DMS79 (cell line): ENCODE measurements at places on chromosomes 2 and 18.

DNA sequence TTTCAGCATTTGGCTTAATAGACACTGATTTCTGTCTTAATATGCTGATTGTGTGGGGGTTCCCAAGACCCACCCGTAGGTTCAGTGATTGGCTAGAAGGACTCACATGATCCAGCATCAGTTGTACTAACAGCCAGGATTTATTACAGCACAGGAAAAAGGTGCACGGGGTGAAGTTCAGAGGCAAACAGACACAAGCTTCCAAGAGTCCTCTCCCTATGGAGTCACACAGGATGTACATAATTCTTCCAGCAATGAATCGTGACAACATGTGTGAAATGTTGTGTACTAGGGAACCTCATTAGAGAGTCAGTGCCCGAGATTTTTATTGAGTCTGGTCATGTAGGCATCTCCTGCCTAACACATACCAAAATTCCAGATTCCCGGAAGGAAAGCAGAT is 52.8 kb downstream of the GALNT1 start:
- no peak for DNase-seq

- DNase-seq = no peak
These were observed 98.1 kb downstream of the SP3 start for GRCh38 chr2:173866874-173867618.

- DNase-seq = no peak
These were observed 161.3 kb downstream of the CDH2 start for GRCh38 chr18:28015671-28016070.

DNA sequence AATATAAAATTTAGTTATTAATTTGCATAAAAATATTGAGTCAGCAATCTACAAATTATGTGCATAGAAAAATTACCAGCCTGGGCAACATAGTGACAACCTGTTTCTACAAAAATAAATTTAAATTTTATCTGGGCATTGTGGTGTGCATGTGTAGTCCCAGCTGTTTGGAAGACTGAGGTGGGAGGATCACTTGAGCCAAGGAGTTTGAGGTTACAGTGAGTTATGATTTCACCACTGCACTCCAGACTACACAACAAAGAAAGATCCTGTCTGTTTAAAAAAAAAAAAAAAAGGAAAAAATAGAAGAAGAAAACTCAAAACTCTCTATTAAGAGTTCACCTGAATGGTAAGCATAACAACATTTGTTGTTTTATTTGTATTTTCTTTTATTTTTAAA is 1048.4 kb upstream of the CDH2 start:
- no peak for DNase-seq

DNA sequence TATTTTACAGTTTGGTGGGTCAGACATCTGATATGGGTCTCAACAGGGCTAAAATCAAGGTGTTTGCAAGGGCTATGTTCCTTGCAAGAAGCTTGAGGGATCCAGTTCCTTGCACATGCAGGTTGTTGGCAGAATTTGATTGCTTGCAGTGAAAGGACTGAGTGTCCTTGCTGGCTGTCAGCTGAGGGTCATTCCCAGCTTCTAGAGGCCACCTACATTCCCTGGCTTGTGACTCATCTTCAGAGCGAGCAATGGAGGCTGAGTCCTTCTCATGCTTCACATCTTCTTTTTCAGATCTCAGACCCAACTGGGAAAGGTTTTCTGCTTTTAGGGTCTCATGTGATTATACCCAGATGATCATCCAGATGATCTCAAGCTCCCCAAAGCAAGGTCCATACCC is 12.4 kb downstream of the MEX3C start:
- no peak for DNase-seq

GRCh38 chr18:37764541-37765288 is 199.1 kb upstream of the CELF4 start:
- DNase-seq = no peak

GRCh38 chr2:200180943-200181342 is 125.5 kb upstream of the SPATS2L start:
- no peak for DNase-seq

- no peak for DNase-seq
These were observed 71.4 kb upstream of the MBOAT2 start for GRCh38 chr2:9074930-9075329.

- DNase-seq = no peak
These were observed 116.0 kb downstream of the LIPG start for GRCh38 chr18:49677762-49678413.

- no peak for DNase-seq
These were observed 1228.2 kb upstream of the DDX18 start for GRCh38 chr2:116586328-116586689.

GRCh38 chr2:36781907-36782720 is 85.6 kb downstream of the VIT start:
- DNase-seq = no peak

- no peak for DNase-seq
These were observed 83.3 kb downstream of the PIEZO2 start for GRCh38 chr18:11066038-11066437.

DNA sequence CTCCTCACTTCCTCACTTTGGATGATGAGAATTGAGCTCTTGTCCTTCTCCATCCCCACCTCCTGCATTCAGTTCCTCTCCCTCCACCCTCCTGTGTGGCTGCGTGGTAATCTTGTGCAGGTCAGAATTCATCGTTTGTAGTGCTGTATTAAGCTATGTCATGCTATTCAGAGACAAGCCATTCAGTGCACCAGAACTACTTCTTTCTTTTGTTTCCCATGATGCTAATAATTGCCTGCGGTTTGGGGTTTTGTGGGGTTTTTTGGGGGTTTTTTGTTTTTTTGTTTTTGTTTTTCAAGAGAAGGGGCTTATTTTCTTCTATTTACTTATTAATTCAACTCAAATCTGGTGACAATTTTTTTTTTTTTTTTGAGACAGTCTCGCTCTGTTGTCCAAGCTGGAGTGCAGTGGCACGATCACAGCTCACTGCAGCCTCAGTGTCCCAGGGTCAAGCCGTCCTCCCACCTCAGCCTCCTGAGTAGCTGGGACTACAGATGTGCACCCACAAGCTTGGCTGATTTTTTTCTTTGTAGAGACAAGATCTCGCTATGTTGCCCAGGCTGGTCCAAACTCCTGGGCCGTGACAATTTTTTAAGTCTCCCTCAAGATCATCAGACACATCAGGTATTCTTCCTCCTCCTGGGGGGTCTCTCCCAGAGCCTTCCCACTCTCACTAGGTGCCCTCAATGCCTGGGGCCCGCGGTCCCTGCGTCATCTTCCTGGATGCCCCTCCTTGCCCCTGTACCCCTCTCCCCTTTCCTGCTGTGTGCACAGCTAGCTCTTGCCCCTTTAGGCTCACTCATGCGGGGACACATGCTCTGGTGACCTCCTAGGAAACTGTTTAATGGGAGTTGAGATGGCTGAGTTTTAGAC is 37.8 kb downstream of the MAL start:
- no peak for DNase-seq

DNA sequence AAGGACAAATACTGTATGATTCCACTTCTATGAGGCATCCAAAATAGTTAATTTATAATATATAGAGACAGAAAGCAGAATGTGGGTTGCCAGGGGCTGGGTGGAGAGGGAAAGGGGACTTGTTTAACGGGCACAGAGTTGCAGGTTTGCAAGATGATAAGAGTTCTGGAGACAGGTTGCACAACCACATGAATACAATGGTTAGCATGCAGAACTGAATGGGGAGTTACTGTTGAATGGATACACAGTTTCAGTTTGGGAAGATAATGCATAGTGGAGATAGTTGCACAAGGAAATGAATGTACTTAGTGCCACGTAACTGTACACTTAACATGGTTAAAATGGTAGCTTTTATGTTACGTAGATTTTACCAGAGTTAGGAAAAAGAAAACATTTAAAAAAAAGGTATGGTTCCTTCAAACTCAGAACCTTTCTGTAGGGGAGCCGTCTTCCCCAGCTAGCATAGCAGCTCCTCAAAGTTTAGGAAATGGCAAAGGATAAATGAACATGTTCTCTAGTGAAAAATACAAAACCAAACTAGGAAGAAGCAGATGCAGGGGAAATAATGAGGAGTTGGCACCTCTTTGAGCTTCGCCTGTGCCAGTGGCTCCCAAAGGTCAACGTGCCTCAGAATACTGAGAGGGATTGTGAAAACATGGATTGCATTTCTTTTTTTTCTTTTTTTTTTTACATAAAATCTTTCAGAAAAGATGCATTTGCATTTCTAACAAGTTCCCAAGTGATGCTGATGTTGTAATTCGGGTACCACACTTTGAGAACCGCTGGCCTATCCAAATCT is 95.2 kb downstream of the ZCCHC2 start:
- no peak for DNase-seq

GRCh38 chr18:25787276-25787675 is 303.1 kb downstream of the SS18 start:
- DNase-seq = no peak

- no peak for DNase-seq
These were observed 215.7 kb downstream of the SLC4A10 start for GRCh38 chr2:161839926-161840325.

DNA sequence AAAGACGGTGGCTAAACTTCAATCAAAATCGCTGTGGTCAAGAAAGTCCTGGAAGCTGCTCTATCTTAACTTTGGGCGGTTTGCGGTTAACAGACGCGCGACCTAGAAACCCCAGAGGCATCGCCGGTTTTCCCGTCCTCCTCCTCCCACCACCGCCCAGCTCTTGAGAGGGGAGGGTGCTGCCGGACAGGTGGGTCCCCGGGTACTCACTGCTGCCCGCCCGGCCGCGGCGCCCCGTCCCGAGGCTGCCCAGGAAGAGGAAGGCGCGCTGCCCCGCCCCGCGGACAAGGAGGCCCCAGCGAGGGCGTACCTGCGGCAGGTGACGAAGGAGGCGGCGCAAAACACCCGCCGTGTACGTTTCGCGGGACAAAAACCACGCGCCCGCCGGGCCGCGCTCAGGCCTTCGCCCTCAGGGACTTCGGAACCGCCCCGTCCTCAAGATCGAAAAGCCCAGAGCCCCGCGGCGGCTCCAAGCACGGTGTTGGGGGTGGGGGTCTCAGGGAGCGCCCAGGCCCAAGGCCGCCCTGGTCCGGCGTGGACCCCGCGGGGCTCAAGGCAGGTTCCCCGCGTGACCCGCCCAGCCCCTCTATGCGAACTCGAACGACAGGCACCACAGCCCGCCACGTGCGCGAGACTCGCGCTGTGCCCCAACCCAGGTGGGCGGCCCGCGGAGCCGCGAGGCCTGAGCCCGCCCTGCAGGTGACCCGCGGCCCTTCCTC is at the start of gene SH3YL1:
TSS of gene SH3YL1 (minus strand) at position 259 of the 719 bp plus-strand sequence. CDS start at position 211, 48 bp downstream.
- peak; percentile 34 for DNase-seq

- DNase-seq = no peak
These were observed 849.9 kb downstream of the DCDC2C start for GRCh38 chr2:4553241-4553640.

DNA sequence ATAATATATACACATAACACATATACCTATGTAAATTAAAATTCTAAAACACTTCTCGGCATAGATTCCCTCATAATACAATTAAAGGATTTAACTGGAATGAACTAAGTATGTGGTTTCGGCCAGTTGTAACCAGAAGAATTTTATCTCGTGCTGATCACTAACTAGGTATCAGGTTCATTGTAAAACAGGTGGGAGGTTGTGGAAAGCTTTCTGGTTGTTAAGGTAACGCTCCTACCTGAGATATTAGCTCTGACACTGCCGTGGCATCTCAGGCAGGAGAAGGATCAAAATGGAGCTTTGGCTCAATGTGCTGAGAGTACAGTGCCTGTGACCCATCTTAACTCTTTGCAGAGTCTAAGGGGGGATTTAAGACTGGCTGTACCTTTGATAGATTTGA is 42.5 kb downstream of the SLC9A2 start:
- DNase-seq = no peak

- no peak for DNase-seq
These were observed 4.6 kb downstream of the SIX2 start for GRCh38 chr2:45004562-45005191.

DNA sequence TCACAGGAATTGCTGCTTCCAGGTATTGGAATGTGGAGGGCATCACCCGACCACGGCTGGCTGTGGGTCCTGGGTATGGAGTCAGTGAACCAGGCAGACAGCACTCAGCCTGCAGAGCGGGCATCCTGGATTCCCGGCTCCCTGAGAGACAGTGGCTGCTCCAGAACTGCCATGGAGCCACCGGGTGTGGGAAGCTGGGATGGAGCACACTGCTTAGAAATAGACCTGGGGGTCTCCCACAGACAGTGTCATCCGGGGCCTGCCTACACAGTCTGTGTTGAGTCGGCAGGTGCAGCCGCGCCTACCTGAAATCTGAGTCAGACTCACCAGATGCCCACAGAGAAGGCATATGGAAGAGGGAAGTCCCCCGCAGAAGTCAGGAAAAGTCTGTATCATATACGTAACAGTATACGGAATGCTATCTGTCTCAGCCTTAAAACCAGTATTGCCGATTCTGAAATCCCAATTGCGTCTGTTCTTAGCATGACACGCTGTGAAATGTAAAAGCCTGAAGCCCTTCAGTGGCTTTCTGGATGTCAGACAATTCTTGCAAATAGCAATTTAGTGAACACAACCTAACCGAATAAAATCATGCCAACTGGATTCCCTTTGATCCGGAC is 509.7 kb upstream of the MYT1L start:
- DNase-seq = no peak

GRCh38 chr2:234318361-234318760 is 178.5 kb downstream of the ARL4C start:
- no peak for DNase-seq

GRCh38 chr18:28735731-28736130 is 558.8 kb upstream of the CDH2 start:
- no peak for DNase-seq

DNA sequence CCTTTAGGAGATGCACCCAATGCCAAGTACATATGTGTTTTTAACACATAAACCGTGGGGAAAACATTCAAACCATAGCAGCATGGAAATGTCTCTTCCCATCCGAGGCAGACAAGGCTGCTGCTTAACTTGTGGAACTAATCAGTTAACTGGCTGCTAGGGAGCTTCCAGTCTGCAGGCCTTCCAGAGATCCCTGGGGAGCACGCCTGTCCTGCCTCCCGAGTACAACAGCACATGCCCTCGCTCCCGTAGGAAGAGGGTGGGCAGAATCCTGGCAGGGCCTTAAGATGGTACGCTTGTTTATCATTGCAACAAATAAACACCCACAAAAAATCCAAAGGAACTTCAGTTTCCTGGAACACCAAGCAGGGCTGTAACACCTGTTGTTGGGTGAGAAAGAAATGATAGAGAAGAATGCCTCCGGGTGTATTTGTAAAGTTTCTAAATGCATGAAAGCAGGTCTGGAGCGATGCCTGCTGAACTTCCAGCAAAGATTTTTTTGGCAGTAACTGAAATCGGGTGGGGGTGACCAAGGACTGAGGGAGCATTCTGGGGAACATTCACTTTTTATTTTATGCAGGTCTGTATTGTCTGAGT is 56.2 kb downstream of the EDAR start:
- DNase-seq = no peak

GRCh38 chr2:24840164-24840869 is 47.1 kb downstream of the CENPO start:
- DNase-seq = no peak

GRCh38 chr2:235803028-235803427 is 309.2 kb downstream of the AGAP1 start:
- no peak for DNase-seq

DNA sequence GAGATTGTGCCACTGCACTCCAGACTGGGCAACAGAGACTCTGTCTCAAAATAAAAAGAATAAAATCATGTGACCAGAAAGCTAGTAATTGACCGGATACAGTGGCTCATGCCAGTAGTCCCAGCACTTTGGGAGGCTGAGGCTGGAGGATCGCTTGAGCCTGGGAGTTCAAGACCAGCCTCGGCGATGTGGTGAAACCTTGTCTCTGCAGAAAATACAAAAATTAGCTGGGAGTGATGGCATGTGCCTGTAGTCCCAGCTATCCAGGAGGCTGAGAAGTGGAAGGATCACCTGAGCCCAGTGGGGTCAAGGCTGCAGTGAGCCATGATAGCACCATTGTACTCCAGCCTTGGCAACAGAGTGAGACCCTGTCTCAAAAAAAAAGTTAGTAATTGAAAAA is 36.8 kb downstream of the COX7A2L start:
- DNase-seq = no peak
